Type B pancreatic cell (in vitro differentiated cells): ENCODE measurements at places on chromosomes 4 and X. TPM values are rescaled to one million over a fixed set of nuclear protein-coding genes. Genes with fewer than 3 reads are reported as not detected.

GRCh38 chrX:14758029-14758491 is 114.8 kb downstream of the FANCB start:
- DNase-seq = no peak

GRCh38 chr4:72486991-72487390 is 82.0 kb downstream of the ADAMTS3 start:
- no peak for DNase-seq

GRCh38 chrX:66919280-66919832 is 280.5 kb upstream of the EDA2R start:
- DNase-seq = no peak

DNA sequence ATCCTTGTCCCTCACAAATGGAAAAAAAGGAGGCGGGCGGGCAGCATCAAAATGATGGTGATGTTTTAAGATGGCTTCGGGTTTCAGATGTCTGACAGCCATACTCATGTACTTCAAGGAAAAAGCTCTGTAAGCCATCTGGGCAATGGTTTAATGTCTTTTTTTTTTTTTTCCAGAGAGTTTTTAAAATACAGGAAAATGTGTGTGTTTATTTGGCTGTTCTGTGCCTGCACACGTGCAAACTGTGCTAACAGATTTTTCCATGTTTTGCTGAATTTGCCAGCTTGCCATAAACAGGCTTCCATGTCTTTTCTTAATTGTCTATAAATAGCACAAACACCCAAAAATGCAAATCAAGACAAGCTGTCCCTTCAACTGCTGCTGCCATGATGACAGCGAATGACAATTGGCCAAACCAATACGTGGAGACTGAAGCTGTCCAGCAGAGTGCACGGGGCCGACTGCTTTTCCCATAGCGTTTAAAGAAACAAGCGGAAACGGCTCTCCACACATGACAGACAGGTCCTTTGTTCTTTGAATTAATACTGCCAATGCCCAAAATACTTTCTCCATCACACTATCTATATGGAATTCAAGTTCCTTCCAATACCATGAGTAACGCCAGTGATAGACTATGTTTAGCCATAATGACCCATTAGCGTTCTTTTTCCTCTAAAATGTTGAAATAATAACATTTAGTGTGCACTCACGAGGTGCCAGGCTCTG is 35.7 kb downstream of the AFAP1 start:
- DNase-seq = no peak

DNA sequence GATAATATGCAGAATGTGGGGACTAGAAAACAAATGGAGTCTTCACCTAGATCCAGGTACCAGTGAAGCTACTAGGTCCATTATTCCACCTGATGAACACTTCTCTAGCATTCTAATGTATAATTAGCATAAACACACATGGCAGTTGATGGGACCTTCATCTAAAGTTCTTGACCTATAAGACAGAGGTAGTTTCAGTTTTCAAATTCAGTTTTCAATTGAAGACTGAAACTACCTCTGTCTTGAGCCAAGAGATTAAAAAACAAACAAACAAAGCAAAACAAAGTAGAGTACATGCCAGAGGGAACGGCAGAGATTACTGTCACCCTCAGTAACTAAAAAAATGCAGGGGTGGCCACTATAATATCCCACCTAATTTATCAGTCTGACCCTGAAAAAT is 199.9 kb upstream of the NEIL3 start:
- no peak for DNase-seq

GRCh38 chrX:51420610-51421009 is 75.8 kb downstream of the NUDT11 start:
- DNase-seq = no peak

DNA sequence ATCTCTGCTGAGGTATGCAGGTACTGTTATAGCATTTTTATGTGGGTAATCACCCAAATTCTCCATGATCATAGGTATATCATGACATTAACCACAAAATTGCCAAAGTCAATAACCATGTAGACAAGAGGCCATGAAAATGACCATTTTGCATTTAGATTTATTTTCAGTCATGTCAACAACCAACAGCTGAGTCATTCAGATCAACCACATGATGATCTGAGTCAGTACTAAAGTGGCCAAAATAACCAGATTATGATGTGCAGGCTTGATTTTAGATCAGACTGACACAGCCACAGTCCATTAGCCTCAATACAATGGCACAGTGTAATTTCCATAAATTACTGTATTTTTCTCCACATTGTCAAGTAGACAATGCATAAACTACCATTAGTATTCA is 240.5 kb downstream of the GRIA3 start:
- no peak for DNase-seq

DNA sequence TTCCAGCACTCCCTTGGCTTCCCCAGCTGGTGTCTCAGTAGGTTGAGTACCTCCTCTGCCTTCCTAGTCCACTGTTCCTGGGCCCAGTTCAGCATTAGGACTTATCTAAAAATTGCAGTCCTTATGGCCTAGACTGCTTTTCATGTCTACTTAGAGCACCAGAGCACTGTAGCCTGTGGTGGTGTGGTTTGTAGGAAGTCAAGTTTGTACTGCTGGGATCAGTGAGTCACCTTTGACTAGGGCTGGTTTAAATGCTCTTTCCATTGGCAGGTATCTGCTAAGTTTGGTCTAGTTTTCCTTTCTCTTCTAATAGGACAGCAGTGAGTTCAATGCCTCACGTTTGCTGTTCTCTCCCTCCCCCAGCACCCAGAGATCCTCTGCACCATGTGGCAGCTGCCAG is 233.6 kb upstream of the WDFY3 start:
- no peak for DNase-seq

- no peak for DNase-seq
Observed at GRCh38 chrX:137430984-137431475, 134.9 kb upstream of the ZIC3 start.

- no peak for DNase-seq
Observed at GRCh38 chr4:102858828-102859464, 9.8 kb upstream of the CISD2 start.

DNA sequence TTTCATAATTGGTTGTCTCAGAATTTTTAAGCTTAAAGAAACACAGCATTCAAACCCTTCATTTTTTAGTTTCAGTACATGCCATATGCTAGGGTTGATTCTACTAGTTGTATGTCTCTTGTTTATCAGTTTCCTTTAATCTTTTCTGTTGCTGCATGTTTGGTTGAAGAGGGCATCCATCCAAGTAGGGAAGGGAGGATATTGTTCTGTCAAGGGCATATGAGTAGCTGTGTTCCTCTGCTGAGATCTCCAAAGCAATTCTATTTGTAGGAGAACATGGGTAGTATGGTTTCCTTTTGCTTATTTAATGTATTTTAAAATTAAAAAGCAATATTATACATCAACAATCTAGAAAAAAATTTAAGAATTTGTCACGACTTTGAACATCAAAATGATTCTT is 167.7 kb downstream of the FHIP1A start:
- DNase-seq = no peak

- peak; percentile 69 for DNase-seq
Observed at GRCh38 chr4:125313497-125313896, 1.3 kb upstream of the FAT4 start.

- no peak for DNase-seq
Observed at GRCh38 chr4:125518281-125518680, 203.5 kb downstream of the FAT4 start.

Gene EVC
- total RNA-seq = 14.5 and 29.2 TPM in 2 replicates

Gene DMD
- 17.7 and 57.1 TPM in 2 replicates for total RNA-seq

Gene PPAT
- 20.6 and 37.8 TPM in 2 replicates for total RNA-seq
